NCI-H460 (cell line): ENCODE measurements at places on chromosomes 16 and 17.

DNA sequence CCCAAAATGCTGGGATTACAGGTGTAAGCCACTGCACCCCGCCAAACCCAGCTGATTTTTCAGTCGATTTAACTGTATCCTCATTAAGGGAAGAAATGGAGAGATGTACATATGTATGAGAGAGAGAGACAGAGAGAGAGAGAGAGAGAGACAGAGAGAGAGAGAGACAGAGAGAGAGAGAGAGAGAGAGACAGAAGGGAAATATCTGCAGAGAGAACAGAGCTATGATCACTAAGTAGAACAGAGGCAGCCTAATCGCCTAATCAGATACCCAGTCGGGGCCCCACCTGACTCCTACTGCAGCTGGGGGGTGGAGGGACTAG lies 70.0 kb downstream of the RBBP6 start:
- DNase-seq = no peak

GRCh38 chr17:46943501-46944393 lies 20.8 kb downstream of the GOSR2 start:
- no peak for DNase-seq

GRCh38 chr16:72042157-72042660 lies 12.1 kb upstream of the HP start:
- DNase-seq = no peak

DNA sequence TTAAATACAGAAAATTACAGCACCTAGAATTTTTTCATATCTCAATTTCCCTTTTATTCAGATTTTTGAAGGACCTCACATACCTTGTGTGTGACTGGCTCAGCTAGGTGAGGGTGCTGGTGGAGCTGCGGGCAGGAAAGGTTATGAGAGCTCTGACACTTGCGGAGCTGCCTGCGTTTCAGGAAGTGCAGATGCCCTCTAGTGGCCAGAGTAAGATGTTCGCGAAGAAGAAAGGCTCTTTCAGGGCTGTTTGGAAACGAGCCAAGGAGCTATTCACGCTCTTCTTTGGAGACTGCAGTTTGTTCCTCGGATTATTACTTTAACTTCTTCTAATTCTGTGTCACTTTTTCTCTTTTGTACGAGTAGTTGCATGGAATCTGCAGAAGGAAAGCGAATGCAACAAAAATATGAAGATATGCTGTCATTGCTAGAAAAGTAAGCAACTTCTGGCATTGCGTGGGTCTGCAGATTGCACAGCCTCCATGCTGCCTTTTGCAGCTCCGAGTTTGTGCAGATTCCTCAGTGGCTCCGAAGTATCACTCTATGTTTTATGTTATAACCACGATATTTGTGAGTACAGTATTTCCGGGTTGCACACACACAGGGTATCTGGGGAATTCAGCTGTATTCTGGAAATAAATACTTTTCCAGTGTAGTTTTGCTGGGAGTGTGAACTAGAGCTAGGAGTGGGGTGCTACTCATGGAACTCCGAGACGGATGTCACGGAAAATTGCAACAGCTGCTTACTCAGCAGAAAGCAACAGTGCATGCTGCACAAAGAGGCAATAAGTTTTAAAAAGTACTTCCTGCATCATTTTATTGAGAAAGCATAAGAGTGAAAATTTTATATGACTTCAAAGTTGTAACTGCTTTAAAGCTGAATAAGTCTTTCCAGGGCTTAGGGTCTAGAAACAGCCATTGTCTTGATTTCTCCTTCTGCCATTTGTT lies 46.3 kb downstream of the DNAH9 start:
- DNase-seq = peak; percentile 69

GRCh38 chr17:77127735-77128361 lies 12.9 kb upstream of the SEC14L1 start:
- no peak for DNase-seq

- DNase-seq = peak; percentile 22
These were observed 443.3 kb downstream of the UTP18 start for GRCh38 chr17:51703361-51704341.

GRCh38 chr17:49624896-49625295 lies 49.2 kb downstream of the NXPH3 start:
- DNase-seq = no peak

DNA sequence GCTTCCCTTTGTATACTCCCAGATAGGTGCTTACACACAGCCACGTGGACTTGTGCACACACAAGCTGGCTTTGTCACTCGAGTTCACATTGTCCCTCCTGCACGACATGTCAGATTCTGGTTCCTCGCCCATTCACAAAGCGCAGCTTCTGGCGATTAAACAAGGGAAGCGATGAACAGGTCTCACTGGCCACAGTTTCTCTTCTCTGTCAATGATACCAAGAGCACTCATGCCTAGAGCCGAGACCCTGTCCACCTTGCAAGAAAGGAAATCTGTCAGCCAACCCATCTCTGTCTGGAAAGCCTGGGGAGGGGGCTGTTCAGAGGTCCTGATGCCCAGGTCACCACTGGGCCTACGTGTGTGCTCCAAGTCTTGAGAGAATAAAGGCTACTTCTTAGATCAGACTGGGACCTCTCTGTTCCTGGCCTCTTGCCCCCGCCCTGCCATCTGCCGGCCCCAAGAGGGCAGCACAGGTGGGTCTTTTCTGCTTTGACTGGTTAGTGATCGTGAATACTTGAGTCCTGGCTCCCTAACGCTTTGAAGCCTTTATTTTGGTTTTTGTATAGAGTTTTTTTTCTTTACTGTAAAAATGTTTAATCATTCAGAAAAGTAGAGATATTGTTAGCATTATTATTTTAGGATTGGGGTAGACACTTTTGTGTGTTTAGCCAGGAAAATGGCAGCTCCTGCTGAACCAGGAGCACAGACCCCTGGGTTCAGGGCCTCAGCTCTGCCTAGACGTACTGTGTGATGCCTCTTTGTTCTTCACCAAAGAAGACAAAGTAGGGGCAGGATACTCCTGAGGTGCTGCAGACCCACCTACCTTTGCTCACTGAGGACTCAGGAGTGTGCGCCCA lies 104.7 kb downstream of the MRM1 start:
- peak; percentile 36 for DNase-seq

DNA sequence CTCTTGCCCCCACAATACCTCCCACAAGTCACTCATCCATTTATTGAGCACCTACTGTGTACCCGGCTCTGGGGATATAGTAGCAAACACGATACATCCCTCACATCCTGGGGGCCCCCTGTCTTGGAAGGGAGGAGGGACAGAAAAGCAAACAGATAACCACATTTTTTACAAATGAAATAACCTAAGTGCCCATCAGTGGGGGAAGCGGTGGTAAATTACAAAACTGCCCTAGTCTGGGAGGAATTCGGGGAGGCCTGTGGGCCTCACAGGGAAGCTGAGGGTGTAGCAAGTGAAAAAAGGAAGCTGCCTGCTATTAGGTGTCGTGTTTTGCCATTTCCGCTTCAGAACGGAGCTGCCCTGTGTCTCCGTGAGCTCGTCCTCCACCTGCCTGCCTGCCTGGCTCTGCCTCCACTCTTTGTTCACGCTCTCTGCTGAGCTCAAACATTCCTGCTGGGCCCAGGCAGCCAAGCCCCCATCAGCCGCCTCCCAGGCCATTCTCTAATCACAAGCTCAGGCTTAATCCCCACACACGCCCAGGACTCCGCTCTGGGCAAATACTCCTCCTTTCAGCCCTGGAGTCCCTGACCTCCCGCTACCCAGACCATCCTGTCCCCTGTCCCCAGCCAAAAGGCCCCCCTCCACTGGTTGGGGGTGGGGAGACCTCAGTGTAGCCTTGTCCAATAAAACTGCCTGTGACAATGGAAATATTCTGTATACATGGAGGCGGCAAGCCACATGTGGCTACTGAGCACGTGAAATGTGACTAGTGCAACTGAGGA lies 10.2 kb upstream of the SEC14L5 start:
- DNase-seq = no peak

GRCh38 chr16:86609115-86609514 lies 30.8 kb downstream of the FOXL1 start:
- no peak for DNase-seq

DNA sequence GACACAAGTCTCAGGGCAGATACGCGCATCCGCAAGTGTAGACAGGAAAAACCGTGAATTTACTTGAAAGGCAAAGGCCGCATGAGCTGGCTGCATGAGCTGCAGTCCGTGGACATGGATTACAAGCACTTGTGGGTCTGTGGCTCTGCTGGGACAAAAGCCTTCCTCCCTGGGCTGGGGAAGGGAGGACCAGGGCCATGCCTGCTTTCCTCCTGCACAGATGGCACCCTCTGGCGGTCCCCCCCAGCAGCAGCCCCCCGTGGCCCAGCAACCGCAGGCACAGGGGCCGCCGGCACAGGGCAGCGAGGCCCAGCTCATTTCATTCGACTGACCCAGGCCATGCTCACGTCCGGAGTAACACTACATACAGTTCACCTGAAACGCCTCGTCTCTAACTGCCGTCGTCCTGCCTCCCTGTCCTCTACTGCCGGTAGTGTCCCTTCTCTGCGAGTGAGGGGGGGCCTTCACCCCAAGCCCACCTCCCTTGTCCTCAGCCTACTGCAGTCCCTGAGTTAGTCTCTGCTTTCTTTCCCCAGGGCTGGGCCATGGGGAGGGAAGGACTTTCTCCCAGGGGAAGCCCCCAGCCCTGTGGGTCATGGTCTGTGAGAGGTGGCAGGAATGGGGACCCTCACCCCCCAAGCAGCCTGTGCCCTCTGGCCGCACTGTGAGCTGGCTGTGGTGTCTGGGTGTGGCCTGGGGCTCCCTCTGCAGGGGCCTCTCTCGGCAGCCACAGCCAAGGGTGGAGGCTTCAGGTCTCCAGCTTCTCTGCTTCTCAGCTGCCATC lies 1.7 kb upstream of the MRPL12 start:
- DNase-seq = no peak

DNA sequence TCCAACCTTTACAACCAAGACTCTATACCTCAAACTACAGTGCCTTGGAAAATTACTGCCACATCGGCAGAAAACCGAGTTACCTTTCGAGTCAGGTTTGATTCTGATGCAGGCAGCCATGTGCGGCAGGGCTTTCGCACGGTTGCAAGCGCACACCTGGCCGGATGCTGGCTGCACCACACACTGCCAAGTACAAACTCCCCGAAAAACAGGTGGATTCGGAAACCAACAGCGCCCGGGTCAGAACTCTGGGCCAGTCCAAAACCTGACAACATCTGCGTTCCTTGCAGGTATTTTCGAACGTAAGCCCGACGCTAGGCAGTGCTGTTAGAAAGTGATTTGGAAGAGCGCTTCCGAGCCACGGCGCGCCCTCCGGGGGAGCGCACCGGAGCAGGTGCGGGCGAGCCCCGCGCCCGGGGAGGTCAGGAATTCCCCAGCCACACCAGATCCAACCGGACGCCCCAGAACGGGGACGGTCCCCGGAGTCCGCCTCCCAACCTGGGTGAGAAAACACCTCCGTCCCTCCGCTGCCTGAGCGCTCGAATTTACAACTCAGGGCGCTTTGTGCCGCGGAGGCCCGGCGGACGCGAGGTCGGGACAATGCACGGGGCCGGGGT lies 1.2 kb downstream of the USP7 start:
- DNase-seq = no peak

- no peak for DNase-seq
These were observed 12.0 kb upstream of the CLUH start for GRCh38 chr17:2723505-2723996.

GRCh38 chr17:46818929-46819859 lies 702 bp upstream of the WNT3 start:
- no peak for DNase-seq

- no peak for DNase-seq
These were observed 72.7 kb downstream of the GAS7 start for GRCh38 chr17:10125531-10126275.

GRCh38 chr16:57471852-57472664 lies 9.6 kb downstream of the POLR2C start:
- no peak for DNase-seq

- DNase-seq = no peak
These were observed 603 bp upstream of the MRTFB start for GRCh38 chr16:14070555-14070876.

DNA sequence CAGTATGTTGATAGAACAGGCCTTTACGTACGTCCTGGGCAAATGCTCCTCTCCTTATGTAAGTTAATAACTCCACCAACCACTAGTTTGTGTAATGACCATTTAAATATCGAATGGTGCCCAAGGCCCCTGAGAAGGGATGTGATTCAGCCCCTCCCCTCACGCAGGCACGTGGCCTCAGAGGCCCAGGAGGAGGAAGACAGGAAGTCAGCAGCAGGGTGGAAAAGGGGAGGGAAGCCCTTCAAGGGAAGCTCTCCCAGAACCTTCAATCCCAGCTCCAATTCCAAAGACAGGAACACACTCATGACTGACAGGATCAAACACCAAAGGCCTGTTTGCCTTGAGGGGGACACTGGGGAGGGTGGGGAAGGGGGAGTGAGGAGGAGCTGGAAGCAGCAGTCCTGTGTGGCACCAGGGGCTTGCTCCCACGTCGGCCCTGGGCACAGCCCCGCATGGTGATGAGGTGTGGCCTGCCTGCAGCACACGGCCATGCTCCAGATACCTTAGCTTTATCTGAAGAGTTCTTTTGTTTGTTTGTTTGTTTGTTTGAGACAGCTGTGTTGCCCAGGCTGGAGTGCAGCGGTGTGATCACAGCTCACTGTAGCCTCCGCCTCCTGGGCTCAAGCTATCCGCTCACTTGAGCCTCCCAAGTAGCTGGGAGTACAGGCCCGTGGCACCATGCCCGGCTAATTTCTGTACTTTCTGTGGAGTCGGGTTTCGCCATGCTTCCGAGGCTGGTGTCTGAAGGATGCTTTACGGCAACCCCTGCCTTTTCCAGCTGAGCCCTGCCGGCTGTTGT lies 105.0 kb downstream of the ZNF778 start:
- no peak for DNase-seq

- DNase-seq = no peak
These were observed 5.2 kb upstream of the ECI1 start for GRCh38 chr16:2256531-2257140.

- DNase-seq = no peak
These were observed 2.0 kb downstream of the AKAP10 start for GRCh38 chr17:19975601-19976000.

DNA sequence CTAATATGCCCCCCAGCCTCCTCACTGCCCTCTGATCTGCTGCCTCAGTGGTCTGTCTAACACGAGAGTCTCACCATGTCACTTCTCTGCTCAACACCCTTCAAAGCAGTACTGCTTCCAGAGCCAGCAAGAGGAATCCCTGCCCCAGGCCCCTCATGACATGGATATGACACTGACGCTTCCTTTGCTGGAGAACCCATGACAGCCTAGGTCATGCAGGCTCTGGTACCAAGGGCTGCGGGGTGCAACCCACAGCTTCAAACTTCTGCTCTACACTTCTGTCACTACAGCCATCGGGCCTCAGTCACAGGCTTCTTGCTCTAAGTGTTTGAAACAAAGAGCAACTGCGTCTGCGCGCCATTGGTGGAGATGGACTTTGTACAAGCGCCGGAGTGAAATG lies 32.6 kb upstream of the DLX4 start:
- DNase-seq = no peak

DNA sequence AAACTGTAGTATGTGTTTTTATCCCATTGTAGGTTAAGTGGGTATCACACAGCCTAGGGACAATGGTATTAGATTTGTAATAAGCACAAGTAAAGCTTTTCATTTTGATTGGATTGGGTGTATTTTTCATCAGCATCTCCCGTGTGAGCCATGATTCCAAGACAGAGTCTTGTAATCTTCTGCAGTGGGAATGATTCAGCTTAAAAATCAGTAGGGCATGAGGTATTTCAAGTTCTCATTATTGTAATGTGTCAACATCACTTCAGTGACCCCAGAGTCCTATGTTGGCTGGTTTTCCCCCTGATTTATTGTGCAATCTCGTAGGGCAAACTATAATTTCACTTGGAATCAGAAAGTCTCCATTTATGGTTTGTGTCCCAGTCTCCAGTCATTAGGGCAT lies 833.2 kb upstream of the RBFOX1 start:
- DNase-seq = no peak
